ENCODE measurements at places on chromosomes 3 and 15.
A peak's percentile ranks its signal among the peaks of the same experiment; 100 is the strongest.

GRCh38 chr3:133283958-133284807 is 115.7 kb upstream of the BFSP2 start:
- no peak for DNase-seq

DNA sequence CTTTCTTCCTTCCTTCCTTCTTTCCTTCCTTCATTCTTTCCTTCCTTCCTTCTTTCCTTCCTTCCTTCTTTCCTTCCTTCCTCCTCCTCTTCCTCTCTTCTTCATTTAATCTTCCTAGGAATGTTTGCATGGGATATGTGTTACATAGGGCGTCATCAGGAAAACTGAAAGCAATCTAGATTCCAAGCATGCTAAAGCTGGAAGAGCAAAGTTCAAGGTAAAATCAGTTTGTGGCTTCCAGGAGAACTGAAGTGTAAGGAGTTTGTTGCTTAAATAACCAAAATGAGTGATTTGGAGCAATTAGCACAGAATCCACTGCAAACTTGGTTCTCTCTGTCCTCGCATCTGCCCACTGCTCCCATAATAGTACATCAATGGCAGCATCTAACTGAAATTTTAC is 716.2 kb downstream of the GBE1 start:
- no peak for DNase-seq

DNA sequence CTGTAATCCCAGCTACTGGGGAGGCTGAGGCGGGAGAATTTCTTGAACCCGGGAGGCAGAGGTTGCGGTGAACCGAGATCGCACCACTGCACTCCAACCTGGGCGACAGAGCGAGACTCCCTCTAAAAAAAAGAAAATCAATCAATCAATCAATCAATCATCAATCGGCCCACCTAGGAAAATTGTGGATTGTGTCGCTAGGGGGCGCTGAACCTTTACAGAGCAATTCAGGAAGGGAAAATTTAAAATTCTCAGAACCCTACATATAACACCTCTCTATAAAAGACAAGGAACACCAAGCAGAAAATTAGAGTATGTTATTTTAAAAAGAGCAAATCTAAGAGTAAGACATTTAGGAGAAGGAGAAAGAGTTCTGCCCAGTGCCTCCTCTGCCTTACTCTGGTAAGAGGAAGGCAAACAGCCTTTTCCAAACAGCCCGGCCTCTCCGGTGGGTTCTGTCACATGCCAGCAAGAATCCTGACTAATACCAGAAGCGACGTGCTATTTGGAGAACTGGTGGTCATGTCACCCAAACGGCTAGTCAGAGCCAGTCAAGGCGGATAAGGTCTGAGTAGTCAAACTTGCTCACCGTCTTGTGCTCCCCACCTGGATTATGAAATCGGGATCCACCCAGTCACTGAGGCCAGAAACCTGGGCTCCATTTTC is 22.3 kb upstream of the SMCO1 start:
- peak; percentile 35 for DNase-seq

- DNase-seq: peak; percentile 66
Observed at GRCh38 chr15:40859206-40859851, 14.7 kb downstream of the RHOV start.

GRCh38 chr15:60616147-60616546 is 137.2 kb upstream of the ICE2 start:
- no peak for DNase-seq
